KG1 (cell line): ENCODE measurements at places on chromosomes 3 and 15.

DNA sequence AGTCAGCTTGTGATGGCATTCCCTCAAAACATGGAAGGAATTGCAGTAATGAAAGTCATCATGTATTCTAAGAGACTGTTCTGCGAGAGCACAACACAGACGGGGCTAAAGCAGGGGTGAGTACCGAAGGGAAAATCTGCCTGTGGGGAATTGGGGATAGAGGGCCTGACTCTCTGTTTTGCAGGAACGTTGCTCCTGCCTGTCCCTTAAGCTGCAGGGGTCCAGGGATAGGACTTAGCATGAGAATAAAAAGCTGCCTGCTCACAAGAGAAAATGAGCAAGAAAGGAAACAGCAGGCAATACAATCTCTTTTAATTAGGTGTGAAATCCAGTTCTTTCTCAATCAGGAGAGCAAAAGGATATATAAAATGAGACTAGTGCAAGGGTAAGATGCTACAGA, 62.2 kb downstream of the TIGIT start:
- DNase-seq = no peak

- DNase-seq = no peak
Measured at GRCh38 chr3:66642019-66642418, 141.2 kb upstream of the LRIG1 start.

- no peak for DNase-seq
Measured at GRCh38 chr15:68783226-68784058, 37.3 kb downstream of the ANP32A start.

GRCh38 chr15:31082771-31083369, 18.7 kb downstream of the TRPM1 start:
- no peak for DNase-seq

DNA sequence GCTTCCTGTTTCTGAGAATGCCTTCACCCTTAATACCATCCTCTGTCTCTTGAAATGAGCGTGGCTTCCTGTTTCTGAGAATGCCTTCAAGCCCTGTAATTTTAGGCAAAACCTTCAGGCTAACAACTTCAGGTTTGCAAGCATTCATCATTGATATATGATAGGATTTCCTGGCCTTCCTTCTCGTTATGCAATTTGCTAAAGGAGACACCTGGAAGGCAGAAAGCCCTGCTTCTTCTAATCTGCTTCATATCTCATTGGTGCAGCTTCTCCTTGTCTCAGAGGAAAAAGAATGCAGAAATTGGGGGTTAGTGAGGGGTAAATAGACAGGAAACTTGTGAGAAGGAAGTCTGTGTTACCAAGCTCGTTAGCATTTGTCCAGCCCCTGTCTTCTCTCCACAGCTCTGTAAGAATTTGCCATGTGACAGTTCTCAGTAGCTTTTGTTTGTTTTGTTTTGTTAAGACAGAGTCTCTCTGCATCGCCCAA, 7.3 kb downstream of the ARL6IP5 start:
- DNase-seq = peak; percentile 71

- DNase-seq = no peak
Measured at GRCh38 chr3:127732303-127732702, 59.6 kb downstream of the ABTB1 start.
